ENCODE measurements at places on chromosomes 3 and 15.

- no peak for DNase-seq
Measured at GRCh38 chr3:187550446-187550845, 119.7 kb downstream of the SST start.

- DNase-seq = no peak
Measured at GRCh38 chr3:45176912-45177311, 30.7 kb upstream of the CDCP1 start.

- no peak for DNase-seq
Measured at GRCh38 chr15:22815766-22816165, 22.7 kb upstream of the NIPA2 start.

DNA sequence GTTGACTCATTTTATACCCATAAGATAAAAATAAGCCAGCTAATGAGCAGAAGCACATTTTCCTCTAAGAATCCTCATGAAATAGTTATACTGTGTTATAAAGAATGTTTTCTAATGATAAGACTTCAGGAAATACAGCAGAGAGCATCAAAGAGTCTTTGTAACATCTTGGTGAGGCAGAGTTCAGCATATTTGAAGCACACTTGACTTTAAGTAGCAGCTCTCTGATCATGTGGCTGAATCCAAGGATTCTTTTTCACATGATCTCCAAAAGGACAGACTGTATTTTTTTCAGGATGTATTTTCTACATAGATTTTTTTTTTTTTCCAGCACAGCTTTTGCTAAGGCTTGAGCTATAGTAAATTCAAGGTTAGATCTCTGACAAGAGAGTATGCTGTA is 195.1 kb downstream of the SI start:
- DNase-seq = no peak

DNA sequence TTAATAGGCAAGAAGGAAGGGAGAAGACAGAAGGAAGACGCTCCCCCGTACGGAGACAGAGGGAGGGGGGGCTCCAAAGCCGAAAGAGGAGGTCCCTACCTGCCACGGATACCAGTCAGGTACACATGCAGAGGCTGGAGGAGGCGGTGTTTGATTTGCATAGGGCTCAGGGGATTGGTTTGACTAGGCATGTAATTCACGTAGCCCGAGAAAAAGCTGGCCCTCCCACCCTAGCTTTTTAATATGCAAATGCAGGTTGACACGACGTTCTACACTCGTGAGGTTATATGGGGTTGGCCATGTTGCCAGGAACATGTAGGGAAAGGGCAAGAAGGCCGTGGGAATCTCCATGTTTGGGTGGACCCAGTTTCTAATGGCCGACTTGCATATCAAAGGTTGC is 29.8 kb downstream of the ZNF592 start:
- DNase-seq = no peak

DNA sequence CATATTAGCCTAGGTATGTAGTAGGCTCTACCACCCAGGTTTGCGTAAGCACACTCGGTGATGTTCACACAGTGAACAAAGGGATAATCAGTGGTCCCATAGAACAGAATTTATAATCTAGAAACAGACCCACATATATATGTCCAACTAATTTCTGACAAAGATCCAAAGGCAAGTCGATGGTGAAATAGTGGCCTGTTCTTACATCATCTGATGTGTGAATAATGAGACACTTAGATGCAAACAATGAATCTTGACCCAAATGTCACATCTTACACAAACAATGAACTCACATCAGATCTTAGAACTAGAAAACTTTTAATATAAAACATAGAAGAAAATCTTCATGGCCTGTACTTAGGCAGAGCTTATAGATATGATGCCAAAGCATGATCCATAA is 17.6 kb upstream of the TM2D3 start:
- DNase-seq = no peak

DNA sequence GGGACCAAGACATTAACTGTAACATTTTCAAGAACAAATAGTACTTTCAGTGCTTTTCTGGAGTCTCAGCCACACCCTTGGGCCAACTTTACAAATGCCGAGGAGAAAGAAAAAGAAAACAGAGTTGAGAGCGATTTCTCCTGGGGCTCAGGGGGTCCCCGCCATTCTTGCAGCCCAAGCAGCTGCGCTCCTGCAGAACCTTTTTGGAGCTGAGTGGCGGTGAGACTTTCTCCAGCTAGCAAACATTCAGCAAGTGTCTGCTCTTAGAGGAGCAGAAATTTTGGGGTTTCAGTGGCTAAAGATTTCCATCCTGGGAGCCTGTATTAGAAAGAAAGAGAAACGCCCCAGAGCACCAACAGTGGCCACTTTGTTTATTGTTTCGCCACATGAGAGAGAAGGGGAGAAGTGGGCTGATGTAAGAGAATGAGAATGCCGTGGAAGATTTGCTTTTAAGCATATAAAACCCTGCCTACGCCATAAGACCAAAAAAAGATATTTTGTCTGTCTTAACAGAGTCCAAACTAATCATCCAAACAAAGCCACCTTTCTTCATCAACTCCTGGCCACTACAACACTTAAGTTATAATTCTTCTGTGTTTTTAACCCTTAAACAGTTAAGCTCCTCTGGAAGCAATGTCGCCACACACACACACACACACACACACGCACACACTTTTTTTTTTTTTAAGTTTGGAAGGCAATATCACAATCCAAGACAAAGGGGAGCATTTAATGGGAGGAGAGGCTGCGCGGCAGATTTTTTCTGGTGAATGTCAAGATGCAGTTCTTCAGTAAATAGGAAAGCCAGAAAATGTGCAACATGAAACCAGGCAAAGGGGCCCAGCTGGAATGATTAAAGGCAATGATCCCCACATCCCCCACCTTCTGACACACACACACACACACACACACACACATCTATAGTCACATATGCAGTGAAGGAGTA is 19.2 kb downstream of the EID1 start:
- no peak for DNase-seq

DNA sequence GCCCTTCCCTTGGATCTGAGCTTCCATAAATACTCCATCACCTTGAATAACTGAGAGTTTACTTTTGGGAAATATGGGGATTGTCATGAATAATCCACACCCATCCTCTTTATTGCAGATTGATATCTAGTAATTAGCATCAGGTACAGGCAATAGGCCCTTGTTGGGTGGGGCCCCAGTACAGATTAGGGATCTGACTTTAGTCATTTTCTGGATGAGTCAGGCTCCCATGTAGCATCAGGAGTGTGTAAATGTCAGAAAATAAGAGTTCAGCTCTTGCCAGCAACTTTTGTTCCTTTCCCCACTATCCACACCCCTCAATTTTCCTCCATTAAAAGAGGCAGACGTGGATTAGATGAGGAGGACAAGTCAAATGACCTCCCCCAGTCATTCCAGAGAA is 17.7 kb upstream of the SNRK start:
- DNase-seq = no peak

DNA sequence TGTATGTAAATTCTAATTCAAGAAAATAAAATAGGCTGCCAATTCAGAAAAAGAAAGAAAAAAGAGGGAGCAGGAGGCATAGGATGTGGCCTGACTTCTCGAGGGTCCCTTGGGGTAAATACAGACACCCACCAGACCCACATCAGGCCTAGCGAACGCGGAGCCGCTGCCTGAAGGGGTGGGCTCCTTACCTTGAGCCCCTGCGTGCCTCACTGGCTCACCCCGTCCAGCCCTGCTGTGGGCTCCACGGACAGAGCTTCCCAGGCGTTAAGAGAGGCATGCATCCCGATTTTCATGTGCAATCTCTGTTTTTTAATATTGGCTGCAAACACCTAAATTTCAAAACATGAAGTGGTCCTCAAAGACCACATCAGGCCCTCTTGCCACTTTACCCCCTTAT is 257.8 kb downstream of the PLCL2 start:
- no peak for DNase-seq

DNA sequence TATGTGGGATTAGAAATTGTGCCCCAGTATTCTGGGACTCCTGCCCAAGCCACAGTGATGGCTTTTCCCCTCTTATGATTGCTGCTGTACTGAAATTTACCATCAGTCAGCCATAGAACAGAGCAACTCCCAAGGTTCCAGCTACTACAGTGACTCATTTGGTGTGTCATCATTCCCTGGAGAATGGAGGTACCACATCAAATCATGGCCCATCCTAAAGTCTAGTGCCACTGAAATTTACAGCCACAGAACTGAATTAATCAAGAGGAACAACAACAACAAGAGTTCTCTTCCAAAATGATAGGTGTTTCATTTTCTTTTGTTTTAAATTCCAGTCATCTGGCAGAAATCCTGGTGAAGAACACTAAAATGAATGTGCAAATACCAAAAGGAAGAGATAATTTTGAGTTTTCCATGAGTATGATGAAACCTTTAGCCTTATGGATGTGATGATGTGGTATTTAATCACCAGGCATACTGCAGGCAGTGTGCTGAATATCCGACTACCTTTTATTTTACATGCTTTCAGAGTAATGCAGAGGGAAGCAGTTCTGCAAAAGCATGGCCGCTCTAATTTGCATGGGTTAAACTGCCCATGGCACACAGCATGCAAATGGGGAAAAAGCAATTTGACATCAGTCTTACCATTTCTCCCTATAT is 75.6 kb upstream of the SLC2A2 start:
- no peak for DNase-seq

- no peak for DNase-seq
Measured at GRCh38 chr3:24763393-24763792, 268.7 kb upstream of the THRB start.

DNA sequence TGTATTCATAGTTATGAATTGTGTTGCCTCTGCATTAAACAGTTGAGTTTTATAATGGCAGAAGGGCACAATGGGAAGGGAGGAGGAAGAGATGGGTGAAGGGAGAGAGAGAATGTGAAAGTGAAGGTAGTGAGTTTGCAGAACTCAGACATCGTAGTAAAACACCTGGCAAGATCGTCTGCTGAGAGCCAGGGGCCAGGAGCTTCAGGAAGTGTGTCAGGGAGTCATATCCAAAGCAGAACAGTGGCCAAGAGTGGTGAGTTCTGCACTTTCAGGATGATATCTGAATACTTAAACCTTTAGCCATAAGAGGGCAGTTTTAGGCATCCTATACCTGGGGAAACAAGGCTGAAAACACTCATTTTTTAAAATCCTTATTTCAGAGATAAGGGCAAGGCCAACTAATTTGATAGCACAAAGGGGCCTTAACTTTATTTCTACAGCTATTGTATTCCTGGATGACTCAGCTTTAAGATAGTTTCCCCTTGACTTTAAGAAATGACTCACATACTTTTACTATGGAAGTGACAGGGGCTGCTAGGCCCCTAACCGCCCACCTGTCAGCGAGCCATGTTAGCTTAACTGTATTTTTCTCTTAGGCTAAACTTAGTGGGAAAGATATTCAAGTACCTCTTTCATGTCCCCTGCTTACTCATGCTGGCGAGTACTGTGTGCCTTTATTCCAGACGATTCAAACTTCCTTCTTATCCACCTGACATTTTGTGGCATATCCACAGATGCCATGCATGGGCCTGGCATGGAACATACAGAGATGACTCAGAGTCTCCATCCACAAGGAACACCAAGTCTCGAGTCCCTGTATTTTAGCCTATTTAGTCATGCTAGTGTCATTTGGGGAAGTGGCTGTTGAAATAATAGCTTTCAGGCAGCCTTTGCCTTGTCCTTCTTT is 53.9 kb downstream of the RLBP1 start:
- no peak for DNase-seq

DNA sequence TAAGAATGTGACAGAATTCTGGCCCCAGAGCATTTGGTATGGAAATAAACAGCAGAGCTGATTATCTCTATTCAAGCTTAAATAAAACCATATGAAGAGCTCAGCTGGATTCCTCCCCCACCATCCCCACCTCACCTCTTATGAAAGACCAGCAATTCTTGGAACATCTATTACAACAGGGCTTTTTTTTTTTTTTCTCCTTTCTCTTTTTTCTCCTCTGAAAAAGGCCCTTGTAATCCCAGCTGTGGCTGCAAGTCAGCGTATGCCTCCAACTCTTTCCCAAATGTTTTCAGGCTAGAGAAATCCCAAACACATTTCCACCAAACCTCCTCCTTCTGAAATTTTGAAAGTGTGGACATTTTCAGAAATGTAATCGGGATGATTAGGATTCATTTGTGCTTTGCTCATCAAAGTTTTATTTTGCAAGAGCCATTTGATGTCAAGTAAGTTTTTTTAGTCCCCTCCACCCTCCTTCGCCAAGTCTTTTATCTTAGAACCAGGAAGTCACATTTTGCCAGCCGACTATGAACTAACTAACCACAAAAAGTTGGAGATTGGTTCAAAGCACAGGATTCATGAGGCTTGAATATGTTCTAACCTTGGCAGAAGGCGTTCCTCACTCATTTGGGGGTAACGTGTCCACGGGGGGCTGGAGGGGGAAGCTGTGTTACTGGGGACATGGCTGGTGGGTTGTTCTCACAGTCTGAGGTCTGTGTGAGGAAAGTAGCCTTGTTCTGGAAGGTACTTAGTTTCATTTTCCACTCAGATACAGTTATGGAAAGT is 142.0 kb upstream of the PDZRN3 start:
- DNase-seq = no peak

DNA sequence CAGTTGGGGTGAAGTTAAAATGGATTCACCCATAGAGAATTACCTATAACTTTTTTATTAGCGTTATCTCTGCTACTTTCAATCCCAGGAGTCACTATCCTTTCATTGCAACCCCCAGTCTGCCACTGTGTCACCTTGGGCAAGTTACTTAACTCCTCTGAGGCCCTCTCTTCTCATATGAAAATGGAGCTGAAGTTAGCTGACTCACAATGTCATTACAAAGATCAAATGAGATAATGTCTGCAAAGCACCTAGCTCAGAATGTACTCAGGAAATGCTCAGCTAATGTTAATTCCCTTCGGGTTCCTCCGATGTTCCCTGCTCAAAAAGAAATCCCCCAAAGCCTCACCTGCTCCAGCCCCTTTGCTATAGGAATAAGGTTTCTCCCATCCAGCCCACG is 50.0 kb downstream of the TRIM42 start:
- DNase-seq = no peak

- DNase-seq = no peak
Measured at GRCh38 chr3:8286086-8286485, 215.5 kb upstream of the LMCD1 start.

- DNase-seq = no peak
Measured at GRCh38 chr3:96796101-96796500, 18.3 kb upstream of the EPHA6 start.

- DNase-seq = no peak
Measured at GRCh38 chr3:27451842-27452241, 32.3 kb downstream of the SLC4A7 start.

- no peak for DNase-seq
Measured at GRCh38 chr3:134235577-134236076, 15.0 kb downstream of the RYK start.

DNA sequence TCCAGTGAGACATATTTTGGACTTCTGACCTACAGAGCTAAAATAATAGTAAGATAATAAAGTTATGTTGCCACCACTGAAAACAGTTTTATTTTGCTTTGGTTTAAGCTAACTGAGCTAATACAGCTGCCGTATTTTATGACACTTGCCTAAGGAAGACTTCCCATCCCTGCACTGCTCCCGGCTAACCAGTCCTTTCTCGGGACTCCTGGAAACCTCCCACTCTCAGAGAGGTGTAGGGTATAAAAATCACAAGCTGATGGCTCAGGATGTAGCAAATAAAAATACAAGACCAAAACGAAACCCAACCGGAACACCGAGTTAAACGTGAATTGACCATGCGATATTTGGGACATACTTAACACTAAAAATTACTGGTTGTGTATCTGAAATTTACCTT is 448 bp upstream of the KBTBD12 start:
- no peak for DNase-seq
